ENCODE measurements at places on chromosomes 11 and 22. TPM values are rescaled to one million over a fixed set of nuclear protein-coding genes. Genes with fewer than 3 reads are reported as not detected.

The DBX1 gene
- total RNA-seq = not detected

The IFT27 gene
- total RNA-seq = 16.6 TPM

GRCh38 chr11:121547574-121547973 lies 94.8 kb upstream of the SORL1-AS1 start:
- peaks cover 10% of the 10 kb centered on the region for H3K4me1 ChIP-seq
- DNase-seq = no peak
- no peak overlapping the region for H3K4me3 ChIP-seq
- no peaks in the 10 kb centered on the region for H3K27me3 ChIP-seq

DNA sequence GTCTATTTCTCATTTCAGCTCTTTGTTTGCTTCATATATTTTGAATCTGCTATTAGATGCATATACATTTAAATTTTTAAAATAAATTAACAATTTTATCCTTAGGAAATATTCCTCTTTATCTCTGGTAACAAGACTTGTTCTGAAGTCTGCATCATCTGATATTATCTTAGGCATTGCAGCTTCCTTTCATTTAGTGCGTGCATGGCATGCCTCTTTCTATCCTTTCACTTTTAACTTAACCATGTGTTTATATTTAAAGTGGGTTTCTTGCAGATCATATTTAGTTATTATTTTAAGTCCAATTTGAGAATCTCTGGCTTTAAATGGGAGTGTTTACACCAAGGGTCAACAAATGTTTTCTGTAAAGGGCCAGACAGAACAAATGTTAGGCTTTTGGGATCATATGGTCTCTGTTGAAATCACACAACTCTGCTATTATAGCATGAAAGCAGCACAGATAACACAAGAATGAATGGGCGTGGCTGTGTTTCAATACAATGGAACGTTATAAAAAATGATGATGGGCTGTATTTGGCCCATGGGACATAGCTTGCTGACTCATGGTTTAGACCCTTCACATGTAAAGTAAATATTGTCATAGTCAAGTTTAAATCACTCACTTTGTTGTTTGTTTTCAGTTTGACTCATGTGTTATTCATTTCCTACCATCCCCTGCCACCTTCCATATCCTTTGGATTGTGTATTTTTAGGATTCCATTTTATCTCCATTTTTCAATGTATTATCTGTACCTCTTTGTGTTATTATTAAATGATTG lies 83.9 kb upstream of the SNX19 start:
- H3K36me3 ChIP-seq = no peaks in the 10 kb centered on the region
- H3K4me3 ChIP-seq = no peak overlapping the region
- no peaks in the 10 kb centered on the region for H3K4me1 ChIP-seq
- no peak for DNase-seq
- no peaks in the 10 kb centered on the region for H3K27me3 ChIP-seq

- H3K36me3 ChIP-seq = no peaks in the 10 kb centered on the region
- no peak overlapping the region for H3K4me3 ChIP-seq
- DNase-seq = no peak
- no peak overlapping the region for H3K27ac ChIP-seq
- no peaks in the 10 kb centered on the region for H3K27me3 ChIP-seq
- no peaks in the 10 kb centered on the region for H3K4me1 ChIP-seq
Observed at GRCh38 chr11:43830928-43831440, 49.6 kb upstream of the ALKBH3 start.

DNA sequence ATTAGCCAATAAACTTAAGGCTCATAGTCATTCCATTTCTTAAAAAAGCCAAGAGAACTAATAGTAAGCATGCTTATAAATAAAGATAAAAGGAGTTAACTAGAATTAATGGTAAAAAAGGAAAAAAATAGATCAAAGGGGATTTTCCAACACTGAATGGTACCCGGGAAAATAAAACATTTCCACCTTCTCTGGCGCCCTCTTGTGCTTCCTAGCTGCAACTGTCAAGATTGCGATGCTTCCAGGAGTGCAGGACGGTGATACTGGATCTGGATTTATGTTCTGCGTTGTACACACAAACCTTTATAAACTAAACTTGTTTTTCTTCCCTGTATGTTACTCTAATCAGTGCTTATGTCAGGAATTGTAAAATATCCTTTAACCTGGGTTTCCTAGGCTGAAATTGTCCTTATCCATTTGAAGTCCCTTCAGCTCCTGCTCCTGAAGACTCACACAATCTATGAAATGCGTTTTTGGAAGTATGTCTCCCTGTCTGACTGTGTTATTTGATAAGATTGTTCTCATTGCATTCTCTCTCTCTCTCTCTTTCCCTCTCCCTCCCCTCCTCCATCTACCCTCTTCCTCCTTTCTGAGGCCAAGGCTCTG lies 9.6 kb upstream of the HTATIP2 start:
- no peaks in the 10 kb centered on the region for H3K4me1 ChIP-seq
- H3K27ac ChIP-seq = no peak overlapping the region
- DNase-seq = no peak
- H3K4me3 ChIP-seq = no peak overlapping the region

DNA sequence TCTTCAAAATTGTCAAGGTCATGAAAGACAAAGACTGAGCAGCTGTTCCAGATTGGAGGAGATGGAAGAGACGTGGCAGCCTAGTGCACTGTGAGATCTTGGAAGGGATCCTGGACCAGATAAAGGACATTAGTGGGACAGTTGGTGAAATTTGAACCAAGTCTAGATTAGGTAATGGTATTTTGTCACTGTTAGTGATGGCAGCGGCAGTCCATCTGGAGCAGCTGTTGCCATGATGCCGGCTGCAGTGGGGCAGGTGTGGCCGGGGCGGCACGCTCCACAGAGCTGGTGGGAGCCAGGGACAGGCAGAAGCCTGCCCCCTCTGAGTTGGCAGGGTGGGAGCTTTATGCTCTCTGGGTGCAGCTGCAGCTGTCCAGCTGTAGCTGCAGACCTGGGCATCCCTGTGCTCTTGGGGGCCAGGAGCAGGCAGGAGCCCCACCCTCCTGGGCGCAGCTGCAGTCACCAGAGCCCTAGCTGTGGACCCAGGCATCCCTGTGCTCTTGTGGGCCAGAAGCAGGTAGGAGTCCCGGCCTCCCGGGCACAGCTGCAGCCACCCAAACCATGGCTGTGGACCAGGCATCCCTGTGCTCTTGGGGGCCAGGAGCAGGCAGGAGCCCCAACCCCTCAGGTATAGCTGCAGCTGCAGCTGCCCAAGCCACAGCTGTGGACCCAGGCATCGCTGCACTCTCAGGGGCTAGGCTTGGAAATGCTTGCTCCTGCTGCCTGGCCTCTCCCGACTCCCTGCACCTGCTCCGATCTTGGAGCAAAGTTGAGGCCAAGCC lies 20.7 kb downstream of the DIXDC1 start:
- H3K4me3 ChIP-seq = no peak overlapping the region
- no peak overlapping the region for H3K27ac ChIP-seq
- H3K27me3 ChIP-seq = no peaks in the 10 kb centered on the region

DNA sequence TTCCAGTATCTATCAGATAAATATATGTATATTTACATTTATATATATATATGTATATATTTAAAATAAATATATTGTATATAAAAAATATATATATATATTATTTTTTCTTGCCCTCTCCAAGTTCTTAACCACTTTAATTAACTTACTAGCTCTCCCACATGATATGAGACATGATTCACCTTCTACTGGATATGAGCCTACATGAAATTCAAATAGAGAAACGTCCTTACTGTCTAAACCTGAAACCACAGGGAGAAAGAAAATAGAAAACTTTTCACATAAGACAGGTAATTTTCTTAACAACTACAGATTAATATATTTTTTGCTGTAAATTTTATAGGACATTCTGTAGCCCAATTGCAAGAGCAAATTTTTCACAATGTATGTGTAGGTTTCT lies 391.6 kb downstream of the ETS1 start:
- no peak overlapping the region for H3K27ac ChIP-seq
- H3K4me3 ChIP-seq = no peak overlapping the region
- no peak for DNase-seq
- H3K4me1 ChIP-seq = peaks cover 25% of the 10 kb centered on the region

- H3K27me3 ChIP-seq = no peaks in the 10 kb centered on the region
- no peak overlapping the region for H3K27ac ChIP-seq
- H3K36me3 ChIP-seq = no peaks in the 10 kb centered on the region
- no peak for DNase-seq
- H3K4me3 ChIP-seq = no peak overlapping the region
- no peaks in the 10 kb centered on the region for H3K4me1 ChIP-seq
Observed at GRCh38 chr22:25332386-25332785, 112.9 kb downstream of the CRYBB2 start.

- DNase-seq = no peak
- H3K27me3 ChIP-seq = no peaks in the 10 kb centered on the region
- H3K4me3 ChIP-seq = no peak overlapping the region
- no peaks in the 10 kb centered on the region for H3K4me1 ChIP-seq
- no peak overlapping the region for H3K27ac ChIP-seq
Observed at GRCh38 chr22:32583921-32584335, 109.3 kb downstream of the FBXO7 start.

- DNase-seq = no peak
- H3K27me3 ChIP-seq = no peaks in the 10 kb centered on the region
- no peaks in the 10 kb centered on the region for H3K4me1 ChIP-seq
- no peaks in the 10 kb centered on the region for H3K36me3 ChIP-seq
Observed at GRCh38 chr11:70954471-70954870, 297.9 kb downstream of the SHANK2 start.
